ENCODE measurements at places on chromosomes 16 and 17. TPM values are rescaled to one million over a fixed set of nuclear protein-coding genes. Genes with fewer than 3 reads are reported as not detected.

The OTOP2 gene
- not detected for polyA plus RNA-seq

The LITAFD gene
- polyA plus RNA-seq = not detected

The CSH1 gene
- polyA plus RNA-seq = not detected

The RSKR gene
- 4.1 TPM for polyA plus RNA-seq

The SUZ12 gene
- polyA plus RNA-seq = 10.2 TPM

The SNX20 gene
- 0.67 TPM for polyA plus RNA-seq

The KRT9 gene
- polyA plus RNA-seq = not detected

The CMC2 gene
- polyA plus RNA-seq = 146 TPM

The TMEM238L gene
- polyA plus RNA-seq = 3.2 TPM

The PRM2 gene
- not detected for polyA plus RNA-seq

The CAPN15 gene
- 17.9 TPM for polyA plus RNA-seq

The LGALS9B gene
- not detected for polyA plus RNA-seq

The TBL3 gene
- polyA plus RNA-seq = 38.5 TPM

The SLC38A8 gene
- polyA plus RNA-seq = 0.30 TPM

The IL34 gene
- 5.9 TPM for polyA plus RNA-seq

DNA sequence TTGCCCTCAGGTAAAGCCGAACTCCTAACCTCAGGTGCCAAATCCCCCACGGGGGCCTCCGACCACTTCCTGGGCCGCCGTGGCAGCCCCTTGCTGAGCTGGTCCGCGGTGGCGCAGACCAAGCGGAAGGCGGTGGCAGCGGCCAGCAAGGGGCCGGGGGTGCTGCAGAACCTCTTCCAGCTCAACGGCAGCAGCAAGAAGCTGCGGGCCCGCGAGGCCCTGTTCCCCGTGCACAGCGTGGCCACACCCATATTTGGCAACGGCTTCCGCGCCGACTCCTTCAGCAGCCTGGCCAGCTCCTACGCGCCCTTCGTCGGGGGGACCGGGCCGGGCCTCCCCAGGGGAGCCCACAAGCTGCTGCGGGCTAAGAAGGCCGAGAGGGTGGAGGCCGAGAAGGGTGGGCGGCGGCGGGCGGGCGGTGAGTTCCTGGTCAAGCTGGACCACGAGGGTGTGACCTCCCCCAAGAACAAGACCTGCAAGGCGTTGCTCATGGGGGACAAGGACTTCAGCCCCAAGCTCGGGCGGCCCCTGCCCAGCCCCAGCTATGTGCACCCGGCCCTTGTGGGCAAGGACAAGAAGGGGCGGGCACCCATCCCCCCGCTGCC lies 51.6 kb downstream of the ACTG1 start:
- no peak for DNase-seq

- no peak for DNase-seq
Measured at GRCh38 chr17:29583324-29584248, 5.9 kb downstream of the GIT1 start.

GRCh38 chr16:10040136-10041080 lies 141.8 kb downstream of the GRIN2A start:
- DNase-seq = peak; percentile 26

- DNase-seq = no peak
Measured at GRCh38 chr17:31085563-31085962, 9.2 kb upstream of the NF1 start.

GRCh38 chr16:56894331-56894917 lies 29.4 kb downstream of the SLC12A3 start:
- DNase-seq = no peak

DNA sequence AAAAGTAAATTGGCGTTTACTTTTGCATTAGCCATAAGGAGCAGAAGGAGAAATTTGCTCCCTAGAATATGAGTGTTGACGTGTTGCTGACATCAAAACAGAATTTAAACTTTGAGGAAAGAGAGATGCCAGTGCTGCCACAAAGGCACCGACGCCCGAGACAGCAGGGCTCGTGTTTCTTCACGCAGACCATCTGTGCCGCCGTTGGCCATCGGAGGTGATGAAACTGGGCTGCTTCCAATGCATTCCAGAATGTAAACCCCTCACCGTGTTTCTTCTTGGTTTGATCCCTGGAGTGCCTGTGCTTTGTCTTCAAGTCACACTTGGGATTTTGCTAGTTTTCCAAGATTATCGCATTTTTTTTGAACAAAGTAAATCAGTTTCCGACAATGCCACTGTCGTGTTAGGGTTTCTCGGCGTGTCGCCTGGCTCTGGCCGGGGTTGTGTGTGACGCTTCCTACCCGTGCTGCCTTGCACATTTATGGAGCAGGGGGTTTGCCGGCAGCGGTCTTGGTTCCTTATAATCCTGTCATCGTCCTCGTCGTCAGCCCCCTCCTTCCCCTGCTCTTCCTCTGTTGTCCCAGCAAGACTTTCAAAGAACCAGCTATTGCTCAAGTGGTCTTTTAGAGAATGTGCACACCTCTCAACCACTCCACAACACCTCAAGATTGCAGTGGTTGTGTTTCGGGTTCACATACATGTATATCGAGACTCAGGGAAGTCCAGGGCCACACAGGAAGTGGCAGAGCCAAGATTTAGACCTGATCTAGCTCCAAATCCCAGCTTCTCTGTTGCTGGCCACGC lies 103.9 kb downstream of the METRNL start:
- DNase-seq = no peak

DNA sequence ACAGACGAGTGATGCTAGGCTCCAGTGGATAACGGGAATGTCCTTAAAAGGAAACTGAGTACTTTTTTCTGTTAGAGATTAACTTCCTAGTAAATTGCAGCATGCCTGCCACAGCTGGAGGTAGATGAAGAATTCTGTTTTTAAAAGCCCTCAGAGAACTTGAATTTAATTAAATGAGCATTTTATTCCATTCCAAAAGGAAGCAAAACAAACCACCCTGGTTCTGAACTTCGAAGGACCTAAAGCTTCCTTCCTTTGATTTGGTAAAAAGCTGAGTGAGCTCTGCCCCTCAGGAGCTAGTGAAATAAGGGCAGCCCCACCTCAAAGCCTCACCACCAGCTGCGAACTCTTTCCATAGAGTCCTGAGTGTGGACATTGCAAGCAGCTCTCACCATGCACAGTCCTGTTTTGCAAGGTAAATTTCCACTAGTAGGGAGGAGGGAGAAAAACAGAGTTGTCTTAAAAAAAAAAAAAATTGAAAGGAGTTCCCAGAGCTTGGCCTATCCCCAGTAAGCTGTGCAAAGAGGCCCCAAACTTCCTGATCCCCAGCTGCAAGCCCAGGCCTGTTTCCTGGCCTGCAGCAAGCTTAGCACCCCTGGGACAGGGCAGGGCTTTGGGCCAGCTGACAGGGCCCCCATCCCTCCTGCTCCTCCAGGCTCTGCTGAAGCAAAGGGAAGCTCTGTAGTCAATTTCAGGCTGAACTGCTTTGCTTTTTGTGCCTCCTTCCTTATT lies 11.2 kb downstream of the CHD9NB start:
- peak; percentile 80 for DNase-seq

DNA sequence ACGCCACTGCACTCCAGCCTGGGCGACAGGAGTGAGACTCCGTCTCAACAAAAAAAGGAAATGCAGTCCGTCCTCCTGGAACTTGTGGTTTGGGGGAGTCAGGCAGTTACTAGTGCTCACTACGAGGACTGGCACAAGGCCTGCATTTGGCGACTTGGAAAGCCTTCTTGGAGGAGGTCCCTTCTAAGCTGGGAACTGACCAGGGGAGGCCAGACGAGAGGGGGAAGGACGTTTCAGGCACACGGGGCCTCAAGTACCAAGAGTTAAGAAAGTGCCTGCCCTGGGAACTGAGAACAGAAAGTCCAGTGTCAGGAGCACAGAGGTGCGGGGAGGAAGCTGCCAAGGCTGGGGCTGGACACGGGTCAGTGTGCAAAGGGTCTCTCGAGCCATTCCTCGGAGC lies 89.9 kb downstream of the ABR start:
- DNase-seq = no peak

DNA sequence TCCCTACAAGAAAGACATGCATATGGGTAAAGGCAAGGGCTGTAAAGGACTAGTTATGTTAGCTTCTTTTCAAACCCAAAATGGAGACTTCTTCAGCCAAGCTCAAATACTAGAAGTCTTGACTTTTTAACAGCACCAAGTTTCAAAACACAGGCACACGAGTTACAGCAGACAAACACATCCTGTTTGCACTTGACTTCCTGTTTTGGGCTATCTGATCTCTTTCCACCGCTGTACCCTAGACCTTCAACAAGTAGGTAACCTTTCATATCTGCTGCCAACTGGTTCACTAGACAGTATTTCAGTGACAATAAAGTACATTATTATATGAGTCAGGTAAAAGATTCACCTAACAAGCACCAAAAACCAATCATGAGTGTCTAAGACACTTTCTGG lies 12.3 kb downstream of the RFFL start:
- no peak for DNase-seq

- DNase-seq = no peak
Measured at GRCh38 chr16:71276589-71277334, 12.4 kb downstream of the CMTR2 start.

- no peak for DNase-seq
Measured at GRCh38 chr17:70225276-70225675, 55.9 kb downstream of the KCNJ2 start.

GRCh38 chr16:14677627-14678026 lies 16.5 kb downstream of the PLA2G10 start:
- no peak for DNase-seq

DNA sequence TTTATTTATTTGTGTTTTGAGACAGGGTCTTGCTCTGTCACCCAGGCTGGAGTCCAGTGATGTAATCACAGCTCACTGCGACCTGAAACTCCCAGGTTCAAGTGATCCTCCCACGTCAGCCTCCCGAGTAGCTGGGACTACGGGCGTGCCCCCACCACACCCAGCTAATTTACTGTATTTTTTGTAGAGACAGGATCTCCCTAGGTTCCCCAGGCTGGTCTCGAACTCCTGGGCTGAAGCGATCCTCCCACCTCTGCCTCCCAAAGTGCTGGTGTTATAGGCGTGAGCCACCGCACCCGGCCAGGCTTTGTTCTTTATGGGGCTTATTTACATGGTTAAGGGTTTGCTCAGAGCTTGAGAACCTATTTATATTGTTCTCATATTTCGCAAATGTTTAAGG lies 5.8 kb upstream of the MEIOB start:
- DNase-seq = no peak

DNA sequence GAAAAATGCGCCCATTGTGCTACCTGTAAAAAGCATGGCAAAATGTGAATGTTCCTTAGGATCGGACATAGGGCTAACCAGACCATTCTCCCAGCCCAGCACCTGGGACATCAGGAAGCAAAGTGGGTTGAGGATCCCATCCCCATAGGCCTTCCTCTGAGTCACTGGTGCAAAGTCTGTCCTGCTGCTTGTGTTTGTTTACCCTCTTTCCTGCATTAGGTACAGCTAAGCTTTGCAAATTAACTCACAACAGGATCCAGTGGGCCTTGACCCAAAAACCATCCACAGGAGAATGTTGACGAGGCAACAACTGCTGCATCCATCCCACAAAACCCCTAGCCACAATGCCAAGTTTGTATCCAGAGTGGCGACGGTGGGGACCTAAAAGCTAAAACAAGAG lies 106.2 kb downstream of the GRIN2A start:
- no peak for DNase-seq

GRCh38 chr16:56610017-56610608 lies 1.7 kb downstream of the MT2A start:
- peak; percentile 66 for DNase-seq

- DNase-seq = no peak
Measured at GRCh38 chr17:7677388-7678067, 9.8 kb downstream of the TP53 start.

GRCh38 chr16:9099131-9099625 lies 7.7 kb downstream of the HAPSTR1 start:
- no peak for DNase-seq

DNA sequence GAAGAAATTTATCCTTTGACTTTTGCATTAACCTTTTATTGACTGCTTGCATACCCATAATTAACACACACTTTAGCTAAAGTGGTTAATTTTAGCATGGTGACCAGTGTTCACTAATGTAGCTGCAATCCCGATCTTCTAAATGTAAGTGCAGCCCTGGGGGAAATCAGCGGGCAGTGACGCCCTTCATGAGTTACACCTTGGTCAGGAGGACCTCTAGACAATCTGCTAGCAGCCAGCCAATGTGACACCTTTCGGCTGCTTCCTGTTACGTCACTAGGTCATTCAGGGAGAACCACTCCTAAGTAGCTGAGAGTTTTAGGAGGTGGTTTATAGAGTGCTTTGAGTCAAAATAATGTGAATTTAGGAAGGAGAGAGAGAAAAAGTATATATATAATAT lies 180.5 kb downstream of the IRX3 start:
- DNase-seq = no peak

- no peak for DNase-seq
Measured at GRCh38 chr16:68732042-68732680, 4.9 kb upstream of the CDH1 start.

GRCh38 chr17:79420318-79421243 lies 190.3 kb downstream of the RBFOX3 start:
- DNase-seq = no peak

GRCh38 chr16:4327386-4328045 lies 11.6 kb downstream of the GLIS2 start:
- peak; percentile 53 for DNase-seq

DNA sequence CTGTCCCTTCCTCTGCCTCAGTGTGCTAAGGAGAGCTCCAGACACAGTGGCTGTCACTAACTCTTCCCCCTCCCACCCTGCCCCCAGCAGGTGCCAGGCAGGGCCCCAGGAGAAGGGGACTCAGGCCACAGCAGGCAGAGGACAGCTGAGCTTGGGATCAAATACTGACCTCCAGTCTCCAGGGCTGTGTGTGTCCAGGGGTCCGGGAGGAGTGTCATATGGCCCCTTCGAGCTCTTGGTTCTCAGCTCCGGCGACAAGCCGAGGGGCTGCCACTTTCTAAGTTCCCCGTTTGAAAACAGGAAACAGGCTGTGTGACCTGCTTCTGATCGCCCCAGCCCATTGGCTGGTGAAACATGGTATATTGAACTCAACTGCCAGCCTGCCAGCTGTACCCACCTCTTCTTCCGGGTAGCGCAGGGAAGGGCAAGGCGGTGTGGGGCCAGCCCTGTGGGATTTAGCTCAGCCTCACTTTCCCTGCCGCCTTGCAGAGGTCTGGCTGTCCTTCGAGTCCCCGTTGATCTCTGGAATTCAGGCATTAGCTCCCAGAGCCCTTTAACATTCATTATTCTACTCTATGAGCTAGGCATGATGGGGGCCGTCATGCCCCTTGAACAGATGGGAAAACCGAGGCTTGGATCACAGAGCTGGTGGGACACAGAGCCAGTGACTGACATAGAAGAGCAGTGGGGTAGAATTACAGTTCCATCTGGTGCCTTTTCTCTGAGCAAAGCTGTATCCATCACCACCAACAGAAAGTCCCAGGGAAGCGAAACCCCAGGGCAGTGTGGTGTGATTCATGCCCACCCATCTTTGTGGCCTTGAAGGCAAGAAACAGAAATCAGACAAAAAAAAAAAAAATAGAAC lies at the start of gene SNX20:
Gene SNX20 (minus strand): TSS at position 292 of the 865 bp plus-strand sequence. CDS start 3,786 bp downstream, outside the sequence.
- no peak for DNase-seq

DNA sequence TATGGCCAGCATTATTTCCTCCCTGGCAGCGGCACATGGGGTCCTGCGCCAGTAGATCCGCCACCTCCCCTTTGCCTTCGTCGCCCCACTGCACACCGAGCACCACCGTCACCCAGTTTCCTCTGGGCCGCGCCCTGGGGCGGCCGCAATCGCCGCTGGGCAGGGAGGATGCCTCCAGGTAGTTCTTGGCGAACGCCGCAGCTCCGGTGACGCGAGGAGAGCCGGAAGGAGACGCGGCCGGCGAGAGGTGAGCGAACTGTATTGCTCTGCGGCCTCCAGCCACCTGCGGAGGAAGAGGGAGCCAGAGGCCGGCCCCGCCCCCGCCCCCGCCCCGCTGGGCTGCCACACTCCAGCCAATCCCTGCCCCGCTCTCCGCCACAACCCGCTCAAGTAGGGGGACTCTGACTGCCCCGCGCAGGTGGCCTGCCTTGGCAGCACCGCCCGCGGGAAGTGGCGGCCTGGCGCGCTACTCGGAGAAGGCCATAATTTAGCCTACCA lies 11.8 kb upstream of the SLFN13 start:
- DNase-seq = peak; percentile 92

GRCh38 chr16:15057681-15058417 lies 2.0 kb upstream of the NTAN1 start:
- no peak for DNase-seq
